CD4-positive, alpha-beta T cell (primary cell): ENCODE measurements at places on chromosomes 6 and 20. TPM values are rescaled to one million over a fixed set of nuclear protein-coding genes. Genes with fewer than 3 reads are reported as not detected.

DNA sequence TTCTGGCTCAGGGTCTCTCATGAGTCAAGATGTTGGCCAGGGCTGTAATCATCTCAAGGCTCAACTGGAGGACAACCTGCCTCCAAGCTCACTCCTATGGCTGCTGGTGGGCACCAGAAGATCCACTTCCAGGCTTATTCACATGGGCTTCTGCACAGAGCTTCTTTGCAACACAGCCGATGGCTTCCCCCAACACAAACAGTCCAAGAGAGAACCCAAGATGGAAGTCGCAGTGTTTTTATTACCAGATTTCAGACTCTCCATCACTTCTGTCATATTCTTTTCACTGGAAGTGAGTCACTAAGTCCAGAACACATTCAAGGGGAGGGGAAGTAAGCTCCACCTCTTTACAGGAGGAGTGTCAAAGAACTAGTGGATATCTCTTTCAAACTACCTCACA is 75.5 kb downstream of the CD164 start:
- no peak for DNase-seq

The TSBP1 gene
- not detected for total RNA-seq

The BPIFA1 gene
- total RNA-seq: not detected

DNA sequence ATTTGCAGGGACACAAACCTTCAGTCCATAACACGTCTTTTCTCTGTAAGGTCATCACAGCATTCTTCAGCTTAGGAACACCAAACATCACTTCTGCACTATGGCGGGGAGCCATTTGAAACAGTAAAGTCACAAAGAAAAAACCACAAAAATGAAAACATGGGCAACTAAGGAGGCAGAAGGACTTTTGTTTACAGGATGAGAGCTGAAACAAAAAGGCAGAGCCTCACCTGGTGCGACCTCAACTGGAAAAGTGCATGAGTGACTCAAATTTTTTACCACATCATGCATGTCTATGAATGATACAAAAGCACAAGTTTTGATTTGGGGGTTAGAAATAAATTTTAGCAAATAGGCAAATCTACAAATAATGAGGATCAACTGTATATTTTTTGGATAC is 68.2 kb upstream of the TNFAIP3 start:
- DNase-seq: no peak

- DNase-seq: no peak
Observed at GRCh38 chr6:28809947-28810658, 113.7 kb downstream of the TRIM27 start.

The CTCFL gene
- not detected for total RNA-seq

The THBS2 gene
- total RNA-seq: not detected

DNA sequence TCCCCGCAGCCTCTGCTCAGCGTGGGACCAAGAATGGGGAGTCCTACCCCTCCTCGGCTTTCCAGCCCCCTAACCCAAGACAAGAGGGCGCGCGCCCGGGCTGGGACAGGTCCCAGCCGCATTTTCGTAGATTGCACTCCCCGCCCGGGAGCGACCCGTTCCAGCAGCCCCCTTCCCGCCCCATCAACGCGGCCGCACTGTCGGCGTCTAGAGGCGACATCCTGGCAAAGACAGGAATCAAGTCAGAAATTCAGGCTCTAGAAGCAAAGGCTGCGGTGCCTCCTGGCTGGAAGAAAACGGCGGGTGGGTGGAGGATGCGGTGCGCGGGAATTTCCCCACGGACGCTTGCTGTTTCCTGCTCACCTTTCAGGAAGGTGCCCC is 957 bp downstream of the PROKR2 start:
- no peak for DNase-seq

DNA sequence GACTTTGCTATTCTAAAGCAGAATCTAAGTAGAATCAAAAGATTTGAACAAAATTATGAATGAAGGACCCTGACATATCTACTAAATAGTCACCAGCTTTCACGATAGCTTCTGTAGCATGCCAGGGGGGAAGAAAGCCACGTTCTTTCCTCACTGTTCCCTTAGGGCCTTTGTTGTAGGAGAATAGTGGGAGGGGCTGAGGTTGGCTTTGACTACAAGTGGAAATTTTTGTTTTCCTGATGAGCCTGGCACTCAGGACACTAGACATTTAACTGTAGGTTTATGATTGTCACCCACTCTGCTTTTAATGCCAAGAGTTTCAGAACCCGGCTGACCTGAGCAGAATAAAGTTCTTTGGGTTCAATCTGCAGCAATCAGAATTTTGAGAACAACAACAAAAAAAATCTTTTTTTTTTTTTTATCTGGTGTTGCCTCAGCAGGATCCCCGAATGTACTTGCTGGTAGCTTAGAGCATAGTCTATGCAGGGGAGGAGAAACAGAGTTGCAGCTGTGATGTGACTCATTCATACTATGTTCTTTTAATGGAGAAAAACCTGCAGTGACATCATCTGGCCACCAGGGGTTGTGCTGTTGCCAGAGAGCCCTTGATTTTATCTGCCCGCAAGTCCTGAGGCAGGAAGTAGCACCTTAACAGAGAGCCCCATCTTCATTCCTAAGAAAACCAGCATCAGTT is 38.5 kb downstream of the TPD52L1 start:
- DNase-seq: peak; percentile 37
